Astrocyte (in vitro differentiated cells and primary cell): ENCODE measurements at places on chromosomes 3 and 15.

DNA sequence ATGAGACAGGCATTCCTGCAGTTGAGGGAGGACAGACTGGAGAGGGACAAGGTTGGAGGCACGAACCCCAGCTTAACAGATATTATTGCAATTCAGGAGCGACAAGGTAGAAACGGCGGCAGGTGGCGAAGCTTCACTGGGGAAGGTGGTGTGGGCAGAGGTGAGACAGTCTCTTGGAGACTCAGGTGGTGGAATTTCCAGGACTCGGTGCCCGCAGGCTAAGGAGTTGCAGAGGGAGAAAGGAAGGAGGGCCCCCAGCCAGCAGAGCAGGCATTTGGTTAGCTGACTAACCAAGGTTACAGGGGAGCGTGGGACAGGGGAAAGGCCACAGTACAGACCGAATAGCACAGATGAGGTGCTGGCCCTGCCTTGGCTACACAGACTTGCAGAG is 3.0 kb downstream of the FAM174B start:
- no peak for DNase-seq

- no peak for DNase-seq
Measured at GRCh38 chr3:113147681-113148261, 63.6 kb upstream of the BOC start.

- no peak for DNase-seq
Measured at GRCh38 chr3:63478990-63479660, 173.3 kb upstream of the SNTN start.

GRCh38 chr3:108673988-108674661 is 83.1 kb downstream of the RETNLB start:
- DNase-seq: peak; percentile 8

GRCh38 chr3:27681249-27681748 is 40.8 kb downstream of the EOMES start:
- peak; percentile 77 for DNase-seq

GRCh38 chr15:28273468-28273867 is 48.5 kb downstream of the HERC2 start:
- DNase-seq: no peak

- DNase-seq: peak; percentile 25
Measured at GRCh38 chr3:184129012-184129411, 6.1 kb upstream of the EIF2B5 start.
